ENCODE measurements at places on chromosomes 12 and 14.
A peak's percentile ranks its signal among the peaks of the same experiment; 100 is the strongest.

DNA sequence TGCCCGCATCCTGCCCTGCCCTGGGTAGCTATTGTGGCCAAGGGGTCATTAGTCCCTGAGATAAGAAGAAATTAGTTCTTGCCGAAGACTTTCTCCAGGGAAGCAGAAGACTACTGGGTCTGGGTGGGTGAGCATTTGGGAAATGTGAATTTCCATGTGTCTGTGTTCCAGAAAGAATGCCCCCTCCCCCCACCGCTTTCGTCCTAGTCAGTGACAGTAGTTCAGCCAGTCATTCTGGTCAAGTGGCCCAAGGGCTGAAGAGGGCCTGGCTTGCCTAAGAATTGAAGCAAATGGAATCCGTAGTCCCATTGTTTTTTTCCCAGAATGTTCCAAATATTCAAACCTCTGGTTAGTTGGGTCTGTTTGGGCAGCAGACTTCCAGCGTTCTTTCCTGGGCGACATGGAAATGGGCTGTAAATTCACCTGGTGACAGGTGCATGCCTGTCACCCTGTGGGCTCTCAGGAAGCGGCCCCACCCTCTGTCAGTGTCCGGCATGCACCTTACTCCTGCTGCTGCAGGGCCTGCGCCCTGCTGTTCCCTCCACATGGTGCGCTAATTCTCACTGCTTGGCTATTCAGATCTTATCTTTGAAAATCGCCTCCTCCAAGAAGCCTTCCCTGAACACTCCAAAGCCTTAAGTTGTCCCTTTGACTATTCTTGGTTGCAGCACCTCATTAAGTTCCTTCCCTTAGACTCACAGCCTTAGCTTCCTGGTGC is 1.4 kb upstream of the RFLNA start:
- DNase-seq, result no peak

GRCh38 chr12:76942267-76942666 is 63.4 kb upstream of the CSRP2 start:
- DNase-seq, result no peak

- DNase-seq, result no peak
Observed at GRCh38 chr12:68109444-68110217, 49.9 kb downstream of the IFNG start.

- no peak for DNase-seq
Observed at GRCh38 chr12:104410786-104411185, 46.0 kb upstream of the CHST11 start.

GRCh38 chr14:98957211-98958047 is 314.6 kb downstream of the BCL11B start:
- no peak for DNase-seq

- no peak for DNase-seq
Observed at GRCh38 chr14:54025661-54026060, 69.0 kb upstream of the BMP4 start.

DNA sequence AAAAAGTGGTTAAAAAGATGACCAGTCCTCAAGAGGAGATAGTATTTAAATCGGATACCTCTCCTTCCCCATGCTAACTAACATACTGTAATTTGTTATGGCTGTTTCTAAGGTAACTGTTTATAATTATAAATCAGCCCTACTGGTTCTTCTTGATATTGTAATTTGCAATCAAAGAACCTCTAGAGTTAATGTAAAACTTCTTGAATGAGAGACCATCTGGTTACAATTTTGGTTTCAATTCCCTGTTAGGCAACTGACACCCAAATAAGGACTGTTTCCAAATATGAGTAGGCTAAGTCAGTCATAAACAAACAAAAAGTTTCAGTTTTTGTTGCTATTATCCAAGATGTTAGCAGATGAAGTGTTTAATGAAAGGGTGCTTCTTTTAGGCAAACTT is 120.2 kb upstream of the DNM1L start:
- peak; percentile 53 for DNase-seq

DNA sequence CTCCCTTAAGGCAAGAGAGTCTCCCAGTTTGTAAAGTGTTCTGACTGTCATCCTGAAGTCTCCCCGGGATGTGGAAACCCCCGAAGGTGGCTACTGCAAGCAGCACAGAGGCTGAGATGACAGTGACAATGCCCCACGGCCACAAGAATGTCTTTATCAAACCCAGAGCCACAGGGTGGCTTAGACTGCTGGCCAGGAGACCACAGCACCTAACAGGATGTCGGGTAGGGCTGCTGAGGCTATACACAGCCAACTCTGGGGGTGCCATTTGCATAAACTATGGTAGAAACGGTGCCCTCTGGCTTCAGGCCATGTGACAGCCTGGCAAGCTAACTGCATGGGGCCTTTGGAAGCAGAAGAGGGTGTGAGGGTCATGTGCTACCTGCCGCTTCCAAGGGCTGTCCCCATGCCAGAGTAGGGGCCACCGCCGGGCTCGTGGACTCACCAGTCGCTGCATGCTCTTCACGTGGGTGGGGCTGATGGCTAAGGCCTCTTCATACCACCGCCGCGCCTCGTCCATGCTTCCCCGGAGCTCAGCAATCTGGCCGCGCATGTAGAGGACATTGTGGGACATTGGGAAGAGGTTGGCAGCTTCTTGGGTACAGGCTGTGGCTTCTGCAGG is 180.9 kb downstream of the CALM1 start:
- no peak for DNase-seq

GRCh38 chr12:64826234-64826633 is 1.8 kb downstream of the TBC1D30 start:
- DNase-seq, result peak; percentile 19

- DNase-seq, result no peak
Observed at GRCh38 chr12:69779928-69780327, 41.3 kb downstream of the RAB3IP start.

GRCh38 chr14:55752580-55753390 is 172.8 kb downstream of the KTN1 start:
- no peak for DNase-seq

GRCh38 chr14:24368562-24369252 is 723 bp downstream of the NFATC4 start:
- DNase-seq, result no peak

- no peak for DNase-seq
Observed at GRCh38 chr12:52241205-52241842, 8.3 kb downstream of the KRT7 start.

- DNase-seq, result no peak
Observed at GRCh38 chr12:100717733-100718067, 76.9 kb upstream of the ANO4 start.

DNA sequence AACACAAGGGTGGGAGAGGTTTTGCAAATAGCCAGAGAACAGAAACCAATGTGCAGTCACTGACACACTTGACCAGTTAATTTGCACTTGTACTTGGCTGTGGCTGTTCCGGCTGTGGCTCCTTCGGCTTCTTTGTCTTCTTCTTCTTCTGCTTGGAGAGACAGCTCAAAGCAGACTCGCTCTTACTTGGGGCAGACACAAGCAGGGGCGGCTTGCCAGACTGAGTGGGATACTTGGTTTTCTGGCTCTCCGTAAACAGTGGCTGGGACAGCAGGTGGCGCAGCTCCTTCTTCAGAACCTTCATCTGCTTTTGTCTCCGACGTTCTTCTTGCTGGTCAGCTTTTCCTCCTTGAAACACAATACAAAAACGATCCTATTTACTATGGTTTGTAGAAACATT is 25.0 kb downstream of the OTUB2 start:
- no peak for DNase-seq

- no peak for DNase-seq
Observed at GRCh38 chr12:78293059-78293686, 462.5 kb downstream of the NAV3 start.

- DNase-seq, result peak; percentile 43
Observed at GRCh38 chr12:43957732-43958372, 122.0 kb downstream of the TMEM117 start.

GRCh38 chr12:44347145-44347544 is 511.3 kb downstream of the TMEM117 start:
- DNase-seq, result no peak

- no peak for DNase-seq
Observed at GRCh38 chr12:114194956-114195355, 211.0 kb downstream of the TBX5 start.

Measured in RPMI8226 (cell line).